ENCODE measurements at places on chromosomes 5 and 9.
A peak's percentile ranks its signal among the peaks of the same experiment; 100 is the strongest.

DNA sequence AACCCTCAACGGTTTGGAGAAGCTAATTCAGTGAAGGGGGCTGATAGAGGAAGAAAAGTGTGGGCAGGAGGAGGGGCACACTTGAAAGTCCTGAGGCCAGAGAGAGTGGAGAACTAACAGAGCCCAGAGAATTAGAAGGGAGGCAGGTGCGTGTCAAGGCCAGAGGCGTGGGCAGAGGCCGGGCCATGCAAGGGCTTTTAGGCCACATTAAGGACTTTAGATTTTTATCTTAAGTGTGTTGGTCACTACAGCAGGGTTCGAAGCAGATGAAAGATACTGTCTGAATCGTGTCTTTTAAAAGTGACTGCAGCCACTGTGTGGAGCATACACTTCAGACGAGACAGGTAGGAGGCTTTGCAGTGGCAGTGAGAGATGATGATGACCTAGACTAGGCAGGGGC lies 6.7 kb downstream of the ADRA1B start:
- no peak for DNase-seq

DNA sequence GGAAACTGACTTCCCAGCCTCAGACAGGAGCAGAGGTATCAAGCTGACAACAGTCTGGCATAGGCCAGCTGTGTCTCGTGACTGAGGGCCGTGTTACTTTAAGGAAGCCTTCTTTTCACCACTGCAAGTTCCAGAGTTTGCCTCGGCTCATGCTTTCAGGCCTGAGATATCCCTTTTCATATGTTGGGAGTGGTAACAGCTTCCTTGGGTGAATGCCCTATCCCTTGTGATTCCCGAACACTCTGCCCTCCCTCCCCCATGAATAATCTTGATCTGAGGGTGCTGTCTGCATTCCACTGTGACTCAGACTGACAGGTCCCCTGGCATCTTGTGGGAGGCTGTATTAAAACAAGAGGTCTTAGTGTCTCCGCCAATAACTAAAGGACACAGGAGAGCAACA lies 49.7 kb upstream of the ARL15 start:
- no peak for DNase-seq

GRCh38 chr9:25570802-25571201 lies 107.4 kb downstream of the TUSC1 start:
- DNase-seq = no peak

- no peak for DNase-seq
Observed at GRCh38 chr9:97980918-97981845, 2.0 kb upstream of the ANP32B start.

DNA sequence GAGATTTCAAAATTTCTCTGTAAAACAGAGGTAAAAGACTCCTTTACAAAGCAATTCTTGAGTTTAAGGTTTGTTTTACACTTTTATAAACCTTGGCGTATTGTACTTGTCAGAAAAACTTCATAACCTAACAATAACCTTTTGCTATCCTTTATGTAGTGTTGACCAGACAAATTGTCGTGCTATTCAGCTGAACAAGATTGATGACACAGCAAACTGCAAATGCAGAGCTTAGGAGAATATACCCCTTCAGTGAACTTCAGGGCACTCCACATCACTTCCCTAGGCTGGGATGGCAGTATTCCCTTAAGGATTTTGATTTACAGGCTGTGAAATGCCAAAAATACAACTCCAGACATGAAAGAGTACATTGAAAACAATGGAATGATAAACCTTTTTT lies 89.2 kb upstream of the CDH18 start:
- DNase-seq = no peak

DNA sequence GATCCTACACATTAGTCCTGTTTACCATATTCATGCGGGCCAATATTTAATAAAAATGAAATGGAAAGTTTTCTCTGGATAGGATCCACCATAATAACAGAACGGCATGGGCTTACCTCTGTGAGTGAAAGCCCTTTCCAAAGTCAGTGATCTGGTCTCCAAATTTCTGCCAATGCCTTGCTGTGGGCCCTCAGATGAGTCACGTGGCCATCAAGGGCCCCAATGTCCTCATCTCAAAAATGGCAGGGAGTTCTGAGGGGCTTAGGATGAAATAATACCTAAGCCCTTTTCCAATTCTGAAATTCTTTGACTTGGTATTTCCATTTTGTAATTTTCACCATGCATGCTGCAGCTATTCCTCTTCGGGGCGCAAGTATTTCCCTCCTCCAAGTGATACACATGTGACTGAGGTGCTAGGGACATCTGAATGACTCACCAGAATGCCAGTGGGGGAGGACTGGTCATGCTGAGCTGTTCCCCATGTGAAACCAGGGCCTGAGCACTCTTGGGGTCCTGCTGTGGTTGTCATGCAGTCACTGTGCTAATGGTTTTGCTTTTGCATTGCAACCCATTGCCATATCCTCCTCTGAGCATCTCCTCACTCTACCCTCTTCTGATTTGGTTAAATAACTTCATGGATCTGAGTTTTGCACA lies 35.0 kb downstream of the ITK start:
- DNase-seq = no peak

DNA sequence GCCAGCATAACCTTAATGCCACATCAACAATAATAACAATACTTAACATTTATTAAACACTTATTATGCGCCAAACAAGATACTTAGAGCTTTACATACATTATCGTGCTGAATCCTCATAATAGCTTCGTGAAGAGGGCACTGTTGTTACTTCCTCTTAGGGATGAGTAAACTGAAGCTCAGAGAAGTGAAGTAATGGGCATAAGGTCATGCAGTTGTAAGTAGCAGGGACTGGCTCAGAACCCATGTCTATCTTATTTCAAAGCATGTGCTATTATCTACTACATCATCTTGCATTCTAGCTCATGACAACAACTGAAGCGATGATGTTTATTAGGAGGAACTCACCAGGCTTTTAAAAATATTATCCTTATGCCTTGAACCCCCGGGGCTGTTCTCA lies 34.9 kb upstream of the PPP3R2 start:
- DNase-seq = no peak

DNA sequence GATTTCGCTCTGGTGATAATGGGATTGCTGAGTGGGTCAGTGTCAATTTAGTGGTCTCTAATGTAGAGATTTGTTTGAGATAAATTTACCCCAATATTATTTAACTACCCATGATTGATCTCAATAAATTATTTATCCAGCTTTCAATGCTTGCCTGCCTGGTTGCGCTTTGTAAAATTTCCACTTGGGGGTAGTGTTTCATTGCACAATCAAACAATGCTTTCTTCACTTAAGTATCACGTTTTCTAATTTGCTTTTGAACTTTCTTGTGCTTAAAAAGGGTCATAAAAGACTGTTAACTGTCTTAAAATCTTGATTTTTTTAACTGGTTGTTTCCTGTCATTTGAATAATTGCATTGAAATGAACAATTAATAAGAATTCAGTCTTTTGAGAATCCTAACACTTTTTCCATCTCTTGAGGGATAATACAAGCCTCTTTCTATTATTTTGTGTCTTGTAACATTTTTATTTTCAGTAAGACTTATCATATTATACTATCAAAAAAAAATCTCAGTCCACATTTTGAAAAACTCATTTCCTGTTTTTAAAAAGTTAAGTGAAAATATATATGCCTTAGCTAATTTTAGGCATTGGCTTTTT lies 18.7 kb downstream of the HSD17B4 start:
- no peak for DNase-seq

DNA sequence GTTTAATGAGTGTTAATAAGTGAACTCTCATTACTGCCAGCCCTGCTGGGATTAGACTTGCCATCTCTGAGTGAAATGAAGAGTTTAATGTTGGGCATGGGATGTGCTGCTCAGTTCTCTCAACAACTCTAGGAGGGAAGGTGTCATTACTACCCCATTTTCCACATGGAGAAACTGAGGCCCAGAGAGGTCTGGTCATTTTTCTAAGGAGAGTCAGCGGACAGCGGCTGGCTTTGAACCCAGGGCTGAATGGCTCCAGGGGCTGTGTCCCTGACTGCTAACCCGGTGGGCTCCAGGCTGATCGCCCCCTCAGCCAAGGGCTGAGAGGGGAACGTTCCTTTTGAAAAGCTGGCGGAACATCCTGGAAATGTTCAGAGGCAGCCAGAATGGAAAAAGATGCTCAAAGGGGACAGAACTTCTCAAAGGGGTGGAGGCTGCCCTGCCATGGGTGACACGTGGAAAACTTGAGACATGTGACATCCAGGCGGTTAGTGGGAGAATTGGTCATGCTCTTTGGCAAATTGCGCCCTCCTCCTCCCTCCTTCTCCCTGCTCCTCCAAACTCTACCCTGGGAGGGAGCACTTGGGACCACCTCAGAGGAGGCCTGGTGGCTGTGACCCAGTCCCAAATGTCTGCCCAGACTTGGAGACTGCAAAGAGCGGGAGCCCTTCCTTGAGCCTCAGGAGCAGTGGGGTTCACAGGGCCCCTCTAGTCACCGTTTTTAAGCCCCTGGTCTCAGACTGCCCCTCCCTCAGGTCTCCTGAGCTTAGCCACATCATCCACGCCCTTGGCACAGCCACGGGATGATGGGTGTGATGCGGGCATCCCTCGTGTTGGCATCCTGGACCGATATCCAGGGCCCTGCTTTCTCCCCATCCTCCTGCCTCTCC lies 28.7 kb downstream of the DNM1 start:
- no peak for DNase-seq

GRCh38 chr5:166088389-166089039 lies 2202.9 kb upstream of the WWC1 start:
- DNase-seq = no peak

DNA sequence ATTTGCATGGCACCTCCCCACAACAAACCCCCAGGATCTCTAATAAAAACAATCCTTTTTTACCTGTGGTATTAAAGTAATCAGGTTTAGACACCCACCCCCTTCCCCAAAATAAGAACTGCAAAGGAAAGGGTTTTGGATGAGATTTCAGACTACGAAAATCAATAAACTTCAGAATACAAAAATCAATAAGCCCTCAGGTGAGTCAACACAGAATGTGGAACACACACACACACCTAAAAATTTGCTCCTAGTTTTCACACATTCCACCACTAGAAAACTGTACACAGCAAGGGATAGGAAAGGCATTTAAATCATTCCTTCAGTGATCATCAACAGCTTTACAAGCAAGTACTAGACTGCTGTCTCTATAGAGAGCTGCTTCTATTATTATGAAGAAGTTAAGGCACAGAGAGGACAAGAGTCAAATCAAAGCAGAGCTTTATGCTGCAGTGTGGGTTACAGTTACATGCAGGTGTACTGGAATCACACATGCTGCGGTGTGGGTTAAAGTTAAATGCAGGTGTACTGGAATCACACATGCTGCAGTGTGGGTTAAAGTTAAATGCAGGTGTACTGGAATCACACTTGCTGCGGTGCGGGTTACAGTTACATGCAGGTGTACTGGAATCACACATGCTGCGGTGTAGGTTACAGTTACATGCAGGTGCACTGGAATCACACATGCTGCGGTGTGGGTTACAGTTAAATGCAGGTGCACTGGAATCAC lies 36.3 kb downstream of the PFDN1 start:
- DNase-seq = no peak

DNA sequence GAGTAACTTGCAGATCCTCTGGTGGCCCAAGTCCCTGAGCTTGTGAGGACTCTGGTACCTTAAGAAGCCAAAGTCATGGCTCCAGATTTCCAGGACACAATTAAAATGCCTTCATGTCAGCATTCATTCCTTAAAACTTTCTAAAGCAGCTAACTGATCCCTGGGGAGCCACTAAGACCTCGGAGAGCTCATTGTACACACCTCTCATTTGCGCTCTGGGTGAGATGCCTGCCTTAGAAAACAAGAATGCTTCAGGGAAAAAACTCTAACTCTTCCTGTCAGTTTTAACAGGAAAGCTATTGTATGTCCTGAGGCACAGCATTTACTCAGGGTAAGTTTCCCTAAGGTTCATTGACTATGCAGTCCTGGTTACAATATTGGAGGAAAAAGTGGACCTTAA lies 285.0 kb downstream of the EFNA5 start:
- DNase-seq = no peak

DNA sequence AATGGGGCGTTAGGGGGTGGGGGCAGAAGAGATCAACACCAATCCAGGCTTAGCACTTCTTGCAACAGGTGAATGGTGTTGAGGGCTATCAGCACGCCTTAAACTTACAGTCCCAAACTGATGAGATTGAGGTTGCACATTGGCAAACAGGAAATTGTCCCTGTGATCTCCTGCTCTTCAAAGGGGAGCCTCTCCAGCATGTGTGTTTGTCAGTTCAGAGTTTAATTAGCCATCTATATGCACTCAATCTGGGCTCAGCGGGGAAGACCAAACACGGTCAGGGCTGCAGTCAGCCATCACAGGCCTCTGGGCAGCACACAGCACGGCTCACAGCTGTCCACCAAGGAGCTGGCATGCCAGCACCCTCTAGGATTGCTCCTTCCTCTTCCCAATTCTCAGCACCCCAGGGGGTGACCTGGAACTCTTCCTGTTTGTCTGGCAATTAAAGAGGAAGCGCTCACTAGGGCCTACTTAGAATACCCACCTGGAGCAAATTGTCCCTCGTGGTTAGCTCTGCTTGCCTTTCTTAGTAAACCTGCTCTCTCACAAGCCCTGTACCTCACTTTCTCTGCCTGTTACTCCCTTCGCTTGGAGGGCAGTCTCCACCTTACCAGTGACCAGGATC lies 217.4 kb downstream of the SLIT3 start:
- no peak for DNase-seq

GRCh38 chr9:76180541-76180940 lies 213.7 kb downstream of the RFK start:
- no peak for DNase-seq

GRCh38 chr9:98428454-98428853 lies 173.0 kb upstream of the TBC1D2 start:
- no peak for DNase-seq

DNA sequence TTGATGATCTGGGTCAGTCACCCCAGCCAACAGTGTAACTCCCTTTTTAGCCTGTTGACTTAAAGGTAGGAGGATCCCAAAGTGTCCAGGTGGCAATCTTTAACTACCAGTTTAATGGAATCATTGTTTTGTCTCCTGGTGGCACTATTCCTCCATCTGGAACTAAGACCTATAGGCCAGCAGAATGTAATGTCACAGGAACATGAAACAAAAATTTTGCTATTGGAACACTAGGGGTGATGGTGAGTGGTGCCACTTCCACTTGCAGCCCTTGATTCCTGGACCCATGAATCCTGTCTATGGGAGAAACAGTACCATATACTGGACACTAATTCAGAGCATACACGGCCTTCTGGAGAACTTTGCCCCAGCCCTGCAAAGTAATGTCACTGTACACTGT lies 219.5 kb upstream of the RASA1 start:
- DNase-seq = no peak

DNA sequence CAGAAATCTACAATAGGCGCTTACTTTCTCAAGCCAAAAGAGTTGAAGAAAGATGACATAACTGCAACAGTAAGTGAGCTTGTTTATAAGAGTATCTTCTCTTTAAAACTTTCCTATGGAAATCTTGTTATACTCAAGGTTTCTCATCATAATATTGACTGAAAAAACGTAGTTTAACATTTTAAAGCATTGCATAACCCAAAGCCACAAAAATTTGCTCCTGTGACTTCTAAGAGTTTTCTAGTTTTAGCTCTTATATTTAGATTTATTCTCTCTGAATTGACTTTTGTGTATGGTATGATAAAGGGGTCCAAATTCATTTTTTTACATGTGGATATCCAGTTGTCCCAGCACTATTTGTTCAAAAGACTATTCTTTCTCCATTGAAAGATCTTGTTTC lies 15.2 kb downstream of the WDR36 start:
- no peak for DNase-seq

- no peak for DNase-seq
Observed at GRCh38 chr5:177300951-177301350, 2.6 kb downstream of the RAB24 start.

- DNase-seq = peak; percentile 47
Observed at GRCh38 chr5:56763711-56764466, 51.5 kb upstream of the MAP3K1 start.

- DNase-seq = peak; percentile 16
Observed at GRCh38 chr5:20445326-20445860, 457.4 kb upstream of the CDH18 start.

- DNase-seq = no peak
Observed at GRCh38 chr5:14445013-14445412, 136.6 kb upstream of the OTULINL start.

All from cerebellum (tissue), 4 donors.